ENCODE measurements at places on chromosomes 6 and 20.

DNA sequence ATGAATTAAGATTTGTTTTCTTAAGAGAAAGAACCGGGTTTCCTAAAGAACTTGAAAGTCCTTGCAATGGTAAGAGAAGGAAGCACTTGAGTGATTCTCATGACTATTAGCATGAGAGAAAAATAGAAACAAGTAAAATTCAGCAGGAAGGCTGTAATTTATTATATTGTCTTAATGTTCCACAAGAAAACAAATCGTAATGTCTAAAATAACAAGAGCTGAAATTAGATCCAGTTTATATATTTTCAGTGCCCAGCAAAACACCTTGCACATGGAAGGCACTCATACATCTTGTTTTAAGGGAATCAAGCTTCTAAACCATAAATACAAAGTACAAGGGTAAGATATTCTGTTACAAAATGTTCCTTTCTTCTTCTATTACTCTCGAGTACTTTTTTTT is 229.4 kb upstream of the PLN start:
- no peak for DNase-seq

- DNase-seq = no peak
These were observed 716.8 kb upstream of the GJE1 start for GRCh38 chr6:141415896-141416295.

- no peak for DNase-seq
These were observed 38.2 kb downstream of the SPDEF start for GRCh38 chr6:34517966-34518365.

GRCh38 chr6:119313937-119314884 is 35.4 kb downstream of the MAN1A1 start:
- DNase-seq = no peak

GRCh38 chr6:53347250-53347920 is 1.4 kb downstream of the ELOVL5 start:
- no peak for DNase-seq

GRCh38 chr6:157213907-157214565 is 109.3 kb downstream of the TMEM242 start:
- DNase-seq = no peak

- DNase-seq = no peak
These were observed 36.1 kb downstream of the CAP2 start for GRCh38 chr6:17429383-17430061.

GRCh38 chr6:73719046-73719445 is 23.0 kb downstream of the CD109 start:
- no peak for DNase-seq

GRCh38 chr20:17014756-17015366 is 212.0 kb upstream of the PCSK2 start:
- DNase-seq = no peak

GRCh38 chr6:44675449-44675848 is 287.9 kb downstream of the CDC5L start:
- no peak for DNase-seq

- no peak for DNase-seq
These were observed 30.9 kb upstream of the FAM83D start for GRCh38 chr20:38895098-38895949.

GRCh38 chr6:38617856-38618255 is 21.9 kb downstream of the BTBD9 start:
- no peak for DNase-seq

GRCh38 chr20:4041748-4042411 is 26.5 kb upstream of the RNF24 start:
- peak; percentile 50 for DNase-seq

- DNase-seq = no peak
These were observed 88.2 kb upstream of the BHLHE23 start for GRCh38 chr20:63094767-63095499.

GRCh38 chr6:129845696-129846095 is 15.4 kb downstream of the TMEM244 start:
- DNase-seq = no peak

DNA sequence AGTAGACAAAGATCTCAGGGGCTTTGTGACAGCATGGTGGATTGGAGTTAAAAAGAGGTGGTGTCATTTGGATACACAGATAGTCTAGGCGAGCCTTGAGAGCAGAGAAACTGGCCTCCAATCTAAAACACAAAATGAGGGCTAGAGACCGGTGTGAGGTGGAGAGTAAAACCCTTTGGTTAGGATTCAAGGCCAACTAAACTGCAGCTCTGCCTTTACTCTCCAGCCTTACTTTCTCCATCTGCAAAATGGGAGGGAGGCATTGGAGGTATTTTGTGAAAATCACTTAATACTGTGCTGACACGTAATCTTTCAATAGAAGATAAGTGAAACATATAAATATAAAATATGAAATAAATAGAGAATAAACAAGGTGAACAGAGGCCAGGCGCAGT is 89.1 kb upstream of the QKI start:
- DNase-seq = no peak

- DNase-seq = no peak
These were observed 152.4 kb upstream of the HSF2 start for GRCh38 chr6:122246906-122247658.

DNA sequence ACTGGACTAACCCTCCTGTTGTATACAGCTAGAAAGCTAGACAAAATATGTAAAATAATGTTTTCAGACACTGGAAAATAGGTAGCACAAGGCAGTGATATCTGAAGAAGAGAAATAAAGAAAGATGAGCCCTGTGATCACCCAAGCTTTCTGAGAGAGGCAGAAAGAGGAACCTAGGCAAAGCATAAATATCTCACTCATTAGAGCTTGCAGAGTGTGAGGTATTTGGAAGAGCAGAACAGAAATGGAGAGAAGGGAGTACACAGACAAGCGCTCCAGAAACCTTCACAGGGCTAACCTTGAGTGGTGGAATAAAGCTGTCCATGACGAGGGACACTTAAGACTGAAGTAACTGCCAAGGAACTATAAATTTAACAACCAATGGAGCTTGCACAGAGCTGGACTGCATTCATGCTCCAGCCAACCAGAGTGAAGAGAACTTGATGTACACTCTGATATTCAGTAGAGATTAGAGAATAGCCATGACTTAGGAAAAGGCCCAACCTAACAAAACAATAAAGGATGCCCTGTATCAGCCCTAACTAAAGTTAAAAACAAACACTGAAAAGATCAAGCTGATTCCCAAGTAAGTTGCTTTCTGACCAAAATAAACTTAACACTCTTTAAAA is 280.9 kb upstream of the STXBP5 start:
- DNase-seq = no peak

DNA sequence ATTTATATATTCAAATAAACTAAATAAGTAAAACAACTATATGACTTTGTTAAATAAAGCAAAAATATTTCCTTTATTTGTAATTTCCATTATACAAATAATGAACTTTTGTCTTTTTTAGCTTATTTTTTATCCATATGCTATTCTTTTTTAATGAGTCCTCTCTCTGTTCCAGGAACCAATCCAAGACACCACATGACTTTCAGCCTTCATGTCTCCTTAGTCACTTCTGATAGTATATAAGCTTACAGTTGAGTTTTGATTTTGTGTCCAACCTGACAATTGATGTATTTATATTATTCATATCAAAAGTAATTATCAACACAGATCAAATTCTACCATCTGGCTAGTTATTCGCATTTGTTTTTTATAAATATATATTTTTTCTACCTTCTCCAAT is 582.3 kb upstream of the GJE1 start:
- no peak for DNase-seq

- no peak for DNase-seq
These were observed 39.1 kb upstream of the ATXN1 start for GRCh38 chr6:16800341-16800740.

GRCh38 chr6:63740709-63741108 is 105.1 kb downstream of the PHF3 start:
- no peak for DNase-seq

DNA sequence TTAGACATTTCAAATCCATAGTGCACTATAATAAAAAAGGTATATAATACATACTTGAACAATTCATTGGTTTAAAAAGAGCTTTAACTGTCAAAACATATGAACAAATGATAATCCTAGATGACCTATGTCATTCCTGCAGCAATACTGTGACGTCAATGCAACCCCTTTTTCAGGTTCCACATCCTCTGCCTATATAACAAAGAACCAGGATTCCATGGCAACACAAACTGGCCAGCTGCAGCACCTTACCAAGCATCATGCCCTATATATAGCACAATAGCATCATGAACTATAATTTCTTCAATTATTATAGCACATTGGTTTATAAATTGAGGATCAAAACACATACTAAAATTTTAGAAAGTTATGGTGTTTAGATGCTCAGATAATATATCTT is 578 bp upstream of the PTCHD4 start:
- DNase-seq = no peak

DNA sequence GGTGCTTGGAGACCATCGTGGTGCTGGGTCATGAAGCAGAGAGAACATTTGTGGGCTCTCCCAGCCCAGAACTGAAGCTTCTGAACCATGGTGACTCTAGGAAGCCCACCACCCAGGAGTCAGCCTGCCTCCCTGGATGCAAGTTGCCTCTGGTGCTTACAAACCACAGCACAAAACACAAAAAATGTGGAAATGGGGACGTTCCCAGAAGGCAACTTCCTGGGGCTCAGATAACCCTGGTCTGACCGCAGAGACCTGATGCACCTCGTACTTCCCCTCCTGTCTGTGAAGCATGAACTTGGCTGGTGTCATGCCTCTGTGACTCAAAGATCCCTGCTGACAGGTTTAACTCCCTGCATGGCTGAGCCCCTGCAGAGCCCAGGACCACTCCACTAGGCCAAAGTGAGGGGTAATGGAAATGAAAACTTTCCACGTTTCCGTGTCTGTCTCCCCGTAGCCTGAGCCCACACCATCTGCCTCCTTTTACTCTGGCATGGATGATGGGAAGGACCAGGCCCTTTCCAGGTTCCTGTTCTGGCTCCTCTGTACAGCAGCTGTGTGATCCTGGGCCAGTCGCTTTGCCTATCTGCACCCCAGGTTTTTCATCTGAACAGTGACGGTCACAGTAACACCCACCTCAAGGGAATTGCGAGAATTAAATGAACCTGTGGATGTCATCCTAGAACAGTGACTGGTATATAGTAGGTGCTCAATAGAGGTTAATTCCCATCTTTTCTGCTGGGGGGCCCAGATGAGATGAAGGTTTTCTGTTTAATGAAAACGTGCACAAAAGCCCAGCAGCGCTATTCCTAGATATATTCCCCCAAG is 57.7 kb downstream of the PPP1R16B start:
- no peak for DNase-seq

DNA sequence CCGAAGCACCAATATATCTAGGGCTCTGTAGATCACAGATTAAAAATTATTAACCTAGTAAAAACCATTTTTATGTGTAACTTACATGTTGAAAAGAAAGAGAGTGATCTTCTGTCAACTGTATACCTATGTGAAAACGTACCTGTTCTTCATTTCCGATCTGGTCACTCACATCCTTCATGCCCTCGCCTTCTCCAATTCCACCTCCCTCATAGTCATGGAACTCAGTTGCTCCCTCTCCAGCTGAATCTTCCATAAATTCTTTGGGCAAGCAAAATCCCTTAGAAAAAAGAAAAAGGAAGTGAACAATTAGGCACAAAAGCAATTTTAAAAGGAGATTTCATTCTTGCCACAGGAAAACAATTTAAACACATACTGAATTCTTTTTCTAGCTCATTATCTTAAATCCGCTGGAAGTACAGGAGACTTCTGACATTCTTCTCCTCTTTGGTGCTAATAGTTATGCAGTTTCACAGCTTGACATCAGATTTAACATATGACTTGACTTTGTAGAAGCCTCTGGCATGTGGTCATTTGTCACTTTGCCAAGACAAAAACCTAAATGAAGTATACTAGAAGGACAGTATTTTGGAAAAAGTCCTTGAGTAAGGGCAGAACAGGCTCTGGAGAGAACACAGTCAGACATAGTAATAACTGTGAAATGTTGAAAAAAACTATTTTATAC is 29.5 kb upstream of the LYRM2 start:
- no peak for DNase-seq

- DNase-seq = no peak
These were observed 269.9 kb upstream of the SUPT3H start for GRCh38 chr6:45647341-45648261.

Measured in HuH-7 (cell line).